Hematopoietic multipotent progenitor cell treated with erythropoietin and hydrocortisone succinate and interleukin-3 and kit ligand, for 8 days (in vitro differentiated cells): ENCODE measurements at places on chromosomes 5 and 9.

DNA sequence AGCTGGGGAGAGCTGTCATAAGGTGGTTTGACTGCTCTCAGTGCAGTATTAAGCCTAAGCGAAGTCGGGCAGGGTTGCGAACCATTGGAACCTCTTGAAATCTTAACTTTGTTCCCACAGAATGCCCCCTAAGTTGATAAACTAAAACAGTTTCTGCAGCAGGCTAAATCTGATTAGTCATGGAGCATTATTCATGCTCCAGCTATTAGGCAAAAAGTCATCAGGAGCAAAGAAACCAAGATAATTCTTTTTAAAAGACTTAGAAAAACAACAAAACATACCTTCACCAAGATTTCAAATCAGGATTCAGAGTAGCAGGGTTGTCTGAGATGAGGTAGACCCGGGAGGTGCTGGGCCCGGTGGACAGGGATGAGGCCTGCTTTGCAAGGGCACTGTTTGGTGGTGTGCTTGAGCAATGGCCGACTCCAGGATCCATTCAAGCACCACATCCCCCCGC, 69.9 kb upstream of the PLPP1 start:
- DNase-seq = no peak

DNA sequence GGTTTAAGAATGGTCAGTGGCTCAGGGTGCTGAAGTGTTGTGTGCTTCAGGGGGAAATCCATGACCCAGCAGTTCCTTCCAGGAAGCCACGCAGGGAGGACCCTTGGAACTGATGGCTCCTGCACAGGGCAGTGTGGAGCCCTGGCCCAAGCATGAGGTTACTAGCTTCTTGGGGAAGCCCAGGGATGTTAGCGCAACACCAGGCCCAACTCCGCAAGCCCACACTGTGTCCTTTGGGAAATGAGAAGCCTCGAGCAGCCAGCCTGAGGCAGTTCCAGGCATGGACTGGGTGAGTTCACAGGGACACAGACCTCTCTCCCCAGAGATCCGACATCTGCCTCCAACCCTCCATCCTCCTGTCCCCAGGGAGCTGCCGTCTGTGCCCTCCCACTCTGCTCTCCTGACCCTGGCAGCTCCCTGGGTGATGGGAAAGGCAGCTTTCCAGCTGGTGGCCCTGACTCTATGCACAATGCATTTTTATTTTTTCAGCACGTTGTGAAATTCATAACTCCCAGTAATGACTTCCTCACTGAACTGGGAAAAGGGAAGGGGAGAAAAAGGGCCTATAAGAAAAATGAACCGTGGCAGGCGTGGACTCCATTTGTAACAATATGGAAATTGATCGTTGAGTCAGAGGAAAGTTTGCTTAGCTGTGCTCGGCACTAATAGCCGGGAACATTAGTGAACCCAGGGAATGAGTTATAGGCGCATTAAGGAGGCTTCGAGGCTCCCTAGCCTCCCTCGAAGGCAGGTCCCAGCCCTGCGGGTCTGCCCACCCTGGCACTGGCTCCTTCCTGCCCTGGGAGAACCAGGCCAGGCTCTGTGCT, 34.1 kb downstream of the LMX1B start:
- DNase-seq = no peak

- no peak for DNase-seq
Measured at GRCh38 chr9:81363916-81364480, 325.3 kb downstream of the TLE1 start.

- DNase-seq = no peak
Measured at GRCh38 chr5:176979669-176980068, 26.9 kb downstream of the UIMC1 start.

- DNase-seq = no peak
Measured at GRCh38 chr9:13705918-13706317, 426.4 kb upstream of the MPDZ start.

DNA sequence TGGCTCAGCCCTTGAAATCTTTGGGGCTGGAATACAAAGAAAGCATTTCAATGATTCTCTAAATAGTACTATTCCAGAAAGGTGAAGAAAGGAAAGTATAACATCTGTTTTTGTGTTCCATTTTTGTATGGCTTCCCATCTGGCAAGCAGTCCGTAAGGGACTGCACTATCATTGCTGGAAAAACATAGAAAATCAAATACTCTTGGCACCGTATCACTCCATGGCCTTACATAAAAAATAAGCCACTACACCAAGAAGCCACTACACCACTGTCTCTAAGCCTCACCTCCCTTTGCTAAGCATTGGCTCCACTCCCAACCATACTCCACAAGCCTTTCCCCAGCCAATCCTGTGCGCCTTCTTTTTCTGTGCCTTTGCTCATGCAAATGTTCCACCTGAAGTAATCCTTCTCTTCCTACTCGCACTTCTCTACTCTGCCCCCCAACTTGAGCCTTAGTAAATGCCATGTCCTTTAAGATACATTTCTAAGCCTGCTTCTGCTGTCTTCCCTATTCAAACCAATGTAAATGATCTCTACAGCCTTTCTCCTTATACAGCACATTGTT, 454.6 kb upstream of the TUSC1 start:
- DNase-seq = no peak

- DNase-seq = no peak
Measured at GRCh38 chr5:15249152-15249551, 250.8 kb upstream of the FBXL7 start.

GRCh38 chr9:106862110-106862820, 701 bp upstream of the ZNF462 start:
- no peak for DNase-seq

DNA sequence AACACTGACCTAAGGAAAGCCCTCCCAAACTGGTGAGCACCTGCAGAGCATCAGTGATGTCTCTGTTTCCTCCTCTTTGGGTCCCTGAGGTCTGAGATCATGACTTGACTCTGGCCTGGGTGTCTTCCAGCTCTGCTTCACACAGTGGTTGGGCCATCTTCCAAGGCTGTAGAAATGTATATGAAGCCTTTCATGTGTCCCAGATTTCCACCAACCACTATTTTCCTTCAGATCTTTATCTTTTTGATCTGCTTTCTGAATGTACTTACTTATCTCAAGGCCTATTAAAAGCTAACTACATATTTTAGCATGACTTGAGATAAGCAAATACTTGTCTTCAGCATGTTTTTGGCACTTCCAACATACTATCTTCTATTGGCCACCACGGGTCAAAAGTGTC, 47.1 kb downstream of the PRELID2 start:
- no peak for DNase-seq

DNA sequence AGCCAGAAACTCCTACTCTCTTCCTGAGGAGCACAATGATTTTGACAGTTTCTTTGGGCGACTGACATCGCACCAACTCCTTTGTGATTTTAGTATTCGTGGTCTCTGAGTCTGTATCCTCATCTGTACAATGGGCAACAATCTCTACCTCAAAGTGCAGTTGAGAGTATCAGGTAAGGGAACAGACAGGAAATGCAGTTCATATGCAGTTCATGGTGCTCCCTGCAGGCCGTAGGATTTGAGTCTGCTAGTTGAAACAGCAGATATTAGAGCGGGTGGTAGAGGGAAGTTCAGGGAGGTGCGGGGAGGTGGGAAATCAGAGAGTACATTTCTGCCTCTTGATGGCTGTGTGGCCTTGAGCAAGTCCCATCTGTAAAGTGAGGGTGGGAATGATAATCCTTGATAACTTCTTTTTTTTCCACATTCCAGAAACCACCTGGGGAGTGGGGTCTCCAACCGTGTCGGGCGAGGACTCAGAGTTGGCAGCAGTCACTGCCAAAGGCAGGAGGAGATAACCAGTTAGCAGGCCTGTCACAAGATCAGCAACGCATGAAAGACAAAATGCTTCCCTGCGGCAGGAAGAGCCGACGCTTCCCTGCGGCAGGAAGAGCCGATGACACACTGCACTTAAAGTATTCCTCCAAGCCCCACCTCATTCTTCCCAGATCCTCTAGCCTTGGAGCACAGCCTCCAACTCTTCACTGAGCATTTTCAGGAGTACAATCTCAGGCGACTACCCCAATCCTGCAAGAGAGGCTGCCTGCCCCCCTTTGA, 6.0 kb upstream of the NEK6 start:
- DNase-seq = no peak

- DNase-seq = no peak
Measured at GRCh38 chr5:170104710-170105109, 987 bp upstream of the FOXI1 start.

DNA sequence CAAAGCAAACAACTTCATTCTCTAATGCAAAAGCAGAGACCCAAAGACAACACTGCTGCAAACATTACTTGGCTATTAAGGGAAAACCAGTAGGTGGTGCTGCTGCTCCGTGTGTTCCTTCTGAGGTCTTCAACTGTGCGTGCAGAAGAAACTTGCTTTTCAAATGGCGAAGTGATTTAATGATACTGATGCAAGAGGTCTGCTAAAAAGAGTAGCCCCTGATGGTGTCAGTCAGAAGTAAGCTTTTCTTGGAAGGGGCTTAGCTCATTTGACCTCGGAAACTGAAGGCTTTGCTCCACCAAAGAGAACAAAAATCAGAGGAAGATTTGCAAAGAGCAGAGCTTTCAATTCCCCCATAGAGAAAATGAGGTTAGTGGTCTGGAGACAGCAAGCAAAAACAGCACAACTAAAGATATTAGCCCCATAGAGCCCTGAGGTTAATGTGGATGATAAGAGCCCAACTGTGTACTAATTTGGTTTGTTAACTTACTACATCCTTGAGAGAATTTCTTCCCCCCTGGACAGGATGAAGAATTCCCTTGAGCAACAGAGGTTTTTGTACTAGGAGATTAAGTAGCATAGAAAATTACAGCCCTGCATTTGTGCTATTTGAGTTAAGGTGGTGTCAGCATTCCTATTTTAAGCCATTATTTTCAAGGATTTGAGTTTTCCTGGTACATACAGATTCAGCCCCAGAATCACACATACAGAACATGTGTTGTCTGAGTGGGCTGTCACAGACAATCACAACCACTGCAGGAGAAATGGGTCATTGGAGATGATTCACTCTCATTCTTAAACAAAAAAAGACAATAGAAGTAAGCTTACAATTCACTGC, 153.2 kb upstream of the C9orf72 start:
- peak; percentile 57 for DNase-seq

- no peak for DNase-seq
Measured at GRCh38 chr5:56319526-56320181, 86.5 kb upstream of the ANKRD55 start.

DNA sequence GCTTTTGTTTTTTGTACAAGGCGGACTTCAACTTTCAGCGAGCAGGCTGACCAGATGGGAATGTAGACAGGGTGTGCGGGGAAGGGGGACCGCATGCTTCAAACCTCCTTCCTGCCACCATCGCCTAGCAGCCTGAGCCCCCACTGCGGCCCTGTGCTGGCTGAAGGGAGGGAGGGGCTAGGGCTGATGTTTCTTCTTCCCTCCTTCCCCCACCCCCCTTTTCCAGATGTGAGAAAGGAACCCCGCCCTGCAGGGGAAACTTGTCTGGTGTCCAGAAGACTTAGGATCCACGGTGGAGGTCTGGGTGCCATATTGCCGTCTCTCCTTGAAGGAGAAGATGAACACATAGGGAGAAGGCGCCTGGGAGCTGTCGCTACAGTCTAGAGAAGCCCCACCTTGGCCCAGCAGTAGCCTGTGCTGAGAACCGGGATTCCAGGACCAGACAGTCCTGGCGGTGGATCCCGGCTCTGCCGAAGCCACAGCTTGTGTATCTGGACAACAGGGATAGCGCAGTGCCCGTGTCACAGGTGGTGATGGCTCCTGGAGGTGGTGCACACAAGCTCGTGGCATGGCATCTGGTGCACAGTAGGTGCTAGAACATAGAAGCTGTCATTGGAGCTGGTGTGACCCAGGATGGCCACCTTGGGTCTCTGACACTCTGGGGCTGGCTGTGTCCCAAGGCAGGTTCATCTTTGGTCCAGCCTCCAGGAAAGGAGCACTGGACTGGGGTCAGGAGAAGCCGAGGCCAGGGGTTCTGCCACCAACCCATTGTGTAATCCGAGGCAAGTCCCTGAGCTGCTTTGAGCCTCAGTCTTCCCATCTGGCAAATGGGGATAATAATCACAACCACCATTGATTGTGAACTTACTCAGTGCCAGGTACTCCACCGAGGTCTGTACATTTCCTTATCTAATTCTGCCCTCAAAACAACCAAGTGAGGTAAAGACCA, 205.6 kb downstream of the C9orf50 start:
- peak; percentile 2 for DNase-seq

DNA sequence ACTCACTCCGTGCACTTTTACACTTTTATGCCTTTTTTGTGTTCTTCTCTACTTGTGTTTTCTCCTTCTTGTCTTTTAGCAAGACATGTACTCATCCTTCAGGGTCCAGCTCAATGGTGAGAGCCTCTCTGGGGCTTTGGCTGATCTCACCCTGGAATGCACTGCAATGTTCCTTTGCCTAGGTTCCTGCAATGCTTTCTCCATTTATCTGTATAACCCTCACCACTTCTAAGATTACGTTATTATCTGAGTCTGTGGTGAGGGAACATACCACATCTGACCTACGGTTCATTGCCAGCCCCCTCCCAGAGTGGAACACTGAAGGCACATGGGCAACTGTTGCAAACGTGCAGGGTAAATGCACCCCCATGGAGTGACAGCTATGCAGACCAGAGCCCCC, 47.3 kb downstream of the KCNIP1 start:
- no peak for DNase-seq

GRCh38 chr9:75930730-75931321, 40.4 kb downstream of the PCSK5 start:
- DNase-seq = no peak

DNA sequence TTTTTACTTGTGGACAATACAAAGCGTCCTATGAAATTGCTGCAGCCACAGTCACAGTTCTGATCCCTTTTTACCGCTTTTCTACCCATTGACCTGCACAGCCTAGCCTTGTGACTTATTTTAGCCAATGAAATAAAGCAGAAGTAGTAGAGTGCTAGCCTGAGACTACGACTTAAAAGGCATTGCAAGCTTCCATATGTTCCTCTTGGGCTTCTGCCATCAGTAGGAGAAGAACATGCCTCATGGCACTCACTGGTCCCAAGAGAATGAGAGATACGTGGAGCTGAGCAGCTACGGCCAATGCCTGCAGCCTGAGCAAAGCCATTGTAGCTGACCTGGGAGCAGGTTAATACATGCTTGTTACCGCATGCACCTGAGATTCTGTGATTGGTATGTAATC, 416.6 kb upstream of the CLINT1 start:
- DNase-seq = no peak

DNA sequence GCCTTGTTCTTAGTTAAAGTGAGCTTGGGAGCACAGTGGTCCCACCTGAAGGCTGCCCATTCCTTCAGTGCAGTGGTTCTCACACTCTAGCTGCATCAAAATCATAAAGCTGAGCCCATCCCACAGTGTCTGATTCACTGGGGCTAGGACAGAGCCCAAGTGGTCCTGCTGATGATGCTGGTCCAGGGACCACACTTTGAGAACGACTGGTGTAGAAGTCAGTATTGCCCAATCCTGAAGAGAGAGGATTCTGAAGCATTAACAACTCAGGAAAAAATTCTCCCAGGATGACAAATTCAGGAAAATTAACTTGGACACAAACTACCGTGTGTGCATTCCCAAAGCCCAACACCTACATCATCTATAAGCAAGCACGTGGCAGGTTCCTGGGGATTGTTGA, 176.2 kb downstream of the GABBR2 start:
- DNase-seq = no peak
